AG04450 (cell line): ENCODE measurements at places on chromosomes 12 and 14.

- DNase-seq = no peak
These were observed 27.4 kb downstream of the PPM1H start for GRCh38 chr12:62907561-62907960.

GRCh38 chr14:56972948-56973347 lies 162.7 kb upstream of the OTX2 start:
- DNase-seq = no peak

- no peak for DNase-seq
These were observed 14.4 kb upstream of the SPSB2 start for GRCh38 chr12:6887460-6887859.

DNA sequence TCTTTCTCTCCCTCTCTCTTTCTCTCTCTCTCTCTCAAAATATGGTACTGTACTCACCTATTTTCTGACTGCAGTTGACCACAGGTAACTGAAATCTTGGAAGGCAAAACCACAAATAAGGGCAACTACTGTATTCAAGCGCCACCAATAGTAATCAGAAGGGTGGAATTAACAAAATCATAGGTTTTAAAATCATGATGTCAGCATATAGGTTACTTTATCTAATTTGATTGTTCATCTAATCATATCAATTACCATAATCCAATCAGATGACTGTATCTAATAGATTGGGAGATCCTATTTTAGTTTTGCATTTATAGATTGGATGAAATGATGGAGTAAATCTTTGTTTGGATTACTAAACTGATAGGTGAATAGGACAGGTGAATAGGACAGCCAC lies 155.8 kb upstream of the KITLG start:
- DNase-seq = no peak

- DNase-seq = no peak
These were observed 41.2 kb downstream of the SLC38A1 start for GRCh38 chr12:46227616-46228015.

DNA sequence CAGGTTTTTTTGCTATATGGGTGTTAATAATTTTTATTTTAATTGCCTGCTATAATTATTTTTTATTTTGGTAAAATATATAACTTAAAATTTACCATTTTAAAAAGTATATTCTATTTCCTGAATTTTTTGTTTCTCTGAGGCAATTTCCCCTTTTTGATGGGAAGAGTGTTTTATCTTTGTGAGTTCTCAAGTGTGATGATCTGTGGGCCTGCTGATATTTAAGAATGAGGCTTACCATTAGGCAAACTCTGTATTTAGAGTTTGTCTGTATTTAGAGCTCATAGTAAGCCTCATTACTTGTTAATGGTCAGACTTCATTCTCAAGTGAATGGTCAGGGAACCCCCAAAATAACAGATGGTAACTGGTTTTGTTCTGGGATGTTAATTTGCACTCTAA lies 48.0 kb downstream of the WNK1 start:
- DNase-seq = no peak

GRCh38 chr14:55438066-55438683 lies 2.2 kb downstream of the TBPL2 start:
- peak; percentile 27 for DNase-seq

- DNase-seq = no peak
These were observed 440.7 kb downstream of the CCER1 start for GRCh38 chr12:90514325-90514724.

DNA sequence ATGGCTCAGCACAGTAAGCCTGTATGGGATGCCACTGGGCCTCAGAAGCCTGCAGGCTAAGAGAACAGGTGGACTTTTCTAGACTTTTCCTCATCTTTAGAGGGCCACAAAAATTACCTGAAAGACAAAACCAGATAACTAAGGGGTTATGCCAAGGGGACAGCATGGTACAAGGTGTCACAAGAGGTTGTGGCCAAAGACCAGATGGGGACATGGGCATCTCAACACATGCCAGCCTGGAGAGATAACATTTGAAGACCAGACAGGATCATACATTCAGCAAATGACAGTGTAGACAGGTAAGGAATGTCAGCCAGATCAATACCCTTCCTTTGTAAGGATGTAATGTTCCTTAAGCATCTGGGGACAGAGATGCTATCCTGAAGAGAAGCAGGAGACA lies 8.9 kb upstream of the CRY1 start:
- no peak for DNase-seq

DNA sequence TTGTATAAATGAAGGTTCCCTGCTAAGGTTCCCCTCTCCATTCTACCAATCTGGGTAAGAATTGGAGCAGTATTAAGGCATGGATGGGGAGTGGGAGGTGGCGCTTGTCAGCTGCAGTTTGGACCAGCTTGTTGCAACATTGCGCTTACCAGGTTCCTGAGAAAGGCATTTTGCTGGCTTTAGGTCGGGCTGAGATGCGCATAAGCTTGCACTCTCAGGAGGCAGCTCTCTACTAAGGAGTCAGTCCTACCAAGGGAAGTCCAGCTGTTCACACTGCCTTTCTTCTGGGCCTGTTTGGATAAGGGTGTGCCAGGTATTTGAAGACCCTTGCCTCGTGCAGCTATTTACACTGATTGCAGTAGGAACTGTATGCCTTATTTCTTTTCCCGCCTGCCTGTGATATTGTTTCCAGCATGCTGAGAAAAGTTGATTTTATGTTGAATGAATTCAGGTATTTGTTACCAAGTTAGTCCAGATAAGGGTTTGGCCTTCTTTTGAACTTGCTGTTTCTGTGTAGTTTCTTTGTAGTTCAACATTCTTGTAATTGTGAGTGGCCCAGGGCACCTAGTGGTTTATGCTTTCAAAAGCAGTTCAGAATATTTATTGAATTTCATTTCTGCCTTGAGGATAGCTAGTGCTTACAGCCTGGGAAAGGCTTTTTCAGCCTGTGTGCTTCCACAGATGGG lies 2.6 kb downstream of the MLEC start:
- no peak for DNase-seq

GRCh38 chr12:74725154-74725553 lies 187.5 kb downstream of the ATXN7L3B start:
- DNase-seq = no peak
